ENCODE measurements at places on chromosomes 2 and 18.

DNA sequence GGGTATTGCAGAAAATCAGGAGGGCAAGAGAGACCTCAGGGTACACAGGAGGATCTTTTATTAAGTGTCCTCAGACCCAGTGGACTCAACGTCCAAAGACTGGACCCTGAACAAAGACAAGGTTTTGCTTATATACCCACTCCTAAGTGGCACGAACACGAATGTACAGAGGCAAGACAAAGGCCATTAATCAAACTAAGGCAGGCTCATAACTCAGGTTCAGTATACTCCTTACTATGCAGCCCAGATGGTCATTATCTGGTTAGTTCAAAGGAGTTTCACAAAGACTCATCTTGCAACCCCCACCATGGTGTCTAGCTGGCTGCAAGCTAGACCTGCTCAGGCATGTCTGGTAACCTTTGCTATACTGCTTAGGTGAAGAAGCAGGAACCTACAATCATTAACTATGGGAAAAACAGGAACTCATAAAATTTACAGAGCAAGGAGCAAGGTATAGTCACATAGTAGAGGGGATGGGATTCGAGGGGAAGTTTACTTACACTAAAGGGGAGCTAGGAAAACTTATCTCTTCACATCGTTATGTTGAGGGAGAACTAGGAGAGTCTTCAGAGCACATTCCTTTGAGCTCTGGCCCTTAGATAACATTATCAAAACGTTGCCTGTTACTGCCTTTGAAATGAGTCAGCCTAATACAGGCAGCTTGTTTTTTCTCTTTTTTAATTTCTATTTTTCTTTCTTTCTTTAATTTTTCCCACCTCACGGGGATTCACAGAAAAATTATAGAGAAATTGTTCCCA lies 33.9 kb downstream of the SLC4A3 start:
- DNase-seq, result no peak
- no peak overlapping the region for H3K27ac ChIP-seq
- H3K4me3 ChIP-seq, result no peak overlapping the region
- H3K4me1 ChIP-seq, result no peaks in the 10 kb centered on the region
- H3K36me3 ChIP-seq, result no peaks in the 10 kb centered on the region
- H3K27me3 ChIP-seq, result peaks cover 64% of the 10 kb centered on the region

- peaks cover 8% of the 10 kb centered on the region for H3K27me3 ChIP-seq
- DNase-seq, result no peak
- no peaks in the 10 kb centered on the region for H3K36me3 ChIP-seq
- no peak overlapping the region for H3K27ac ChIP-seq
- no peak overlapping the region for H3K4me3 ChIP-seq
Observed at GRCh38 chr18:11042247-11042646, 107.1 kb downstream of the PIEZO2 start.

- no peak for DNase-seq
- H3K4me1 ChIP-seq, result peaks cover 6% of the 10 kb centered on the region
- no peak overlapping the region for H3K27ac ChIP-seq
- no peak overlapping the region for H3K4me3 ChIP-seq
- peaks cover 3% of the 10 kb centered on the region for H3K36me3 ChIP-seq
- no peaks in the 10 kb centered on the region for H3K27me3 ChIP-seq
Observed at GRCh38 chr2:64826703-64827102, 162.5 kb upstream of the SLC1A4 start.

- no peak overlapping the region for H3K4me3 ChIP-seq
- H3K4me1 ChIP-seq, result no peaks in the 10 kb centered on the region
- no peaks in the 10 kb centered on the region for H3K27me3 ChIP-seq
- H3K27ac ChIP-seq, result no peak overlapping the region
- DNase-seq, result no peak
- no peaks in the 10 kb centered on the region for H3K36me3 ChIP-seq
Observed at GRCh38 chr2:1795261-1796231, 51.2 kb upstream of the PXDN start.

- no peak overlapping the region for H3K4me3 ChIP-seq
- no peaks in the 10 kb centered on the region for H3K27me3 ChIP-seq
- H3K27ac ChIP-seq, result no peak overlapping the region
- no peak for DNase-seq
Observed at GRCh38 chr2:62284980-62285379, 89.1 kb downstream of the B3GNT2 start.

GRCh38 chr2:30661173-30662107 lies 145.8 kb downstream of the CAPN13 start:
- H3K27ac ChIP-seq, result no peak overlapping the region
- H3K4me3 ChIP-seq, result no peak overlapping the region
- H3K27me3 ChIP-seq, result peaks cover 11% of the 10 kb centered on the region

GRCh38 chr2:99461828-99462483 lies 27.9 kb downstream of the REV1 start:
- no peak for DNase-seq
- no peak overlapping the region for H3K27ac ChIP-seq
- peaks cover 29% of the 10 kb centered on the region for H3K36me3 ChIP-seq
- H3K4me3 ChIP-seq, result no peak overlapping the region
- no peaks in the 10 kb centered on the region for H3K27me3 ChIP-seq
- peaks cover 4% of the 10 kb centered on the region for H3K4me1 ChIP-seq

GRCh38 chr2:178949584-178949983 lies 100.4 kb downstream of the CCDC141 start:
- H3K36me3 ChIP-seq, result no peaks in the 10 kb centered on the region
- no peak overlapping the region for H3K27ac ChIP-seq
- no peaks in the 10 kb centered on the region for H3K27me3 ChIP-seq
- no peak for DNase-seq
- H3K4me3 ChIP-seq, result no peak overlapping the region
- no peaks in the 10 kb centered on the region for H3K4me1 ChIP-seq

- no peak for DNase-seq
- no peaks in the 10 kb centered on the region for H3K4me1 ChIP-seq
- H3K27ac ChIP-seq, result no peak overlapping the region
Observed at GRCh38 chr2:47088371-47089082, 66.6 kb downstream of the STPG4 start.

DNA sequence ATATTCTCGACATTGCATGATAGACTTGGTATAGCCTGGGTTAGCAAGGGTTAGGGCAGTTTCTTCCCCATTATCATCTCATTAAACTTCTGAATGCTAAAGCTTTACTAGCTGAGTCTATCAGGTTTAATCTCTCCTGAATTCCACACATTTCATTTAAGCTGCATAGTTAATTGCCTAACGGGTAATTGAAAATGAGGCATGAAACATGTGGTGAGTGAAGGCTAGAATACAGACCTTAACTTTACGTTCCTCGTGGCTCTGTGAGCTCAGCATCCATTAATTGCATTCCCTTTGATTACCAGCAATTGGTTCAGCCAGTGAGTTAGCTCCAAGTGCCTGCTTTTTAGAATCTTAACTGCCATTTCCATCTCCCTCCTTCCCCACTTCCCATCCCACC lies 126.5 kb upstream of the MEX3C start:
- no peak for DNase-seq
- no peaks in the 10 kb centered on the region for H3K36me3 ChIP-seq
- H3K27ac ChIP-seq, result no peak overlapping the region
- H3K27me3 ChIP-seq, result peaks cover 8% of the 10 kb centered on the region

DNA sequence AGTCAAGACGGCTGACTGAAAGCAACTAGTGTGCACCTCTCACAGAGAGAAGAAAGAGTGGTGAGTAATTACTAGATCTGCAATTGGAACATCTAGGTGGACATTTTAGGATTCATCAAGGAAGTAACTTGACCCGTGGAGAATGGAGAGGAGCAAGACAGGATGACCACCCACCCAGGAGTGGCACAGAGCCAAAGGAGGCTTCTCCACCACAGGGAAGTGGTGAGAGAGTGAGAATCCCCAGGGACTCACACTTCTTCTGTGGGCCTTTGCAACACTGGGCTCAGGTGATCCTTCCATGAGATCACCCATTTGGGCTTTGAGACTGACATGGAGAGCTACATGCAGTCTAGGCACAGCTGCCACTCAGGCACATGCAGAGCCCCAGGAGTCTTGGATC lies 132.8 kb upstream of the GALNT5 start:
- peaks cover 22% of the 10 kb centered on the region for H3K27me3 ChIP-seq
- no peak overlapping the region for H3K4me3 ChIP-seq
- H3K4me1 ChIP-seq, result no peaks in the 10 kb centered on the region
- H3K27ac ChIP-seq, result no peak overlapping the region
- DNase-seq, result no peak
- no peaks in the 10 kb centered on the region for H3K36me3 ChIP-seq

- DNase-seq, result no peak
- no peaks in the 10 kb centered on the region for H3K36me3 ChIP-seq
Observed at GRCh38 chr2:60336442-60337141, 216.9 kb downstream of the BCL11A start.

GRCh38 chr2:20015482-20016083 lies 3.1 kb upstream of the MATN3 start:
- H3K4me1 ChIP-seq, result peaks cover 9% of the 10 kb centered on the region
- DNase-seq, result peak; percentile 9
- H3K4me3 ChIP-seq, result no peak overlapping the region
- peaks cover 21% of the 10 kb centered on the region for H3K27me3 ChIP-seq
- peak overlapping the region; percentile 51 for H3K27ac ChIP-seq
- H3K36me3 ChIP-seq, result no peaks in the 10 kb centered on the region

DNA sequence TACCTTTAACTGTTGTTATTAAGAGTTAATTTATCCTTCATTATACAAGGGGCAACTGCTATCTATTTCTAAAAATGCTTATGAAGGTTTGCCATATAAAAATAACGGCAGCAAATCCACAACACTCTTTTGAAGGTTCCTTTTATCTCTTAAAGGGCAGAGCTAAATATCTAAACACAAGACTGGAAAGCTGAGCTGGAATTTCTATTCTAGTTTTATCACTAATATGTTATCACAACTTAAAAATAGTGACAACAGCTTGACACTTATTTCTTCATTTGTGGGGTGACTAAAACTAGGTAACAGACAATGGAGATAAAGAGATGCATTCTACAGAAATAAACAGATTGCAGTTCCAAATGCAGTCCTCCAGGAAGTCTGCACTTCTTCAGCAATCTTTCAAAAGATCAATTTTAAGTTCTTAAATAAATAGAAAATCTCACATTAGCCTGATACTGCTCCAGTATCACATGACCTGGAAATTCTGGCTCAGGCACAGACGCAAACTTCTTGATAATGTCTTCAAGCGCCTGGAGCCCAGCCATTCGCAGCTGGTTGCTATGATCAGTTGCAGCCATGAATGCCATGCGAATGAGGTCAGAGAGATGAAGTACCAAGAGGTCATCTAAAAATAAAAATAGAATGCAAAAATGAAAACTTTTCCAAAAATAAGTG lies 54.0 kb upstream of the STRN start:
- peaks cover 84% of the 10 kb centered on the region for H3K36me3 ChIP-seq
- no peaks in the 10 kb centered on the region for H3K4me1 ChIP-seq
- H3K27ac ChIP-seq, result no peak overlapping the region
- no peak for DNase-seq

DNA sequence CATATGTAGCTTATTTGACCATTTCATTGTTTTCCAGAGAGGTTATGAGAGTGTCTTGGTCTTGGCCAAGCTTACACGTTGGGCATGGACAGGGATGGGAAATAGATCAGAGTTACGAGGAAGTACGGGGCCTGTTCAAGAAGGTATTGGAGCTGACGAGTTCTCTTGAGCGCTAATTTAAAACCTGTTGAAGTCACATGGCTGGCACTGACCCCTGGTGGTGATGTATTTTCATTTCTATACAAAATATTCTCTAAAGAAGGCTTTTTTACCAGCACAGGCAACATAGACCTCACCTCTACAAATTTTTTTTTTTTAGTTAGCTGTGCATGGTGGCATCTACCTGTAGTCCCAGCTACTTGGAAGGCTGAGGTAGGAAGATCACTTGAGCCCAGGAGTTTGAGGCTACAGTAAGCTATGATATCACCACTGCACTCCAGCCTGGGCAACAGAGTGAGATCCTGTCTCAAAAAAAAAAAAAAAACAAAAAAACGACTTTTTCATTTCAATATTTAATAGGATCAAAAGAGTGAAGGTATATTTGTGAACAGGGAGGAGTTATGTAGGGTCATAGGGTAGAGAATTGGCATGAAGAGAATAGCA lies 19.6 kb downstream of the UGP2 start:
- no peaks in the 10 kb centered on the region for H3K27me3 ChIP-seq
- no peak overlapping the region for H3K4me3 ChIP-seq
- H3K36me3 ChIP-seq, result peaks cover 48% of the 10 kb centered on the region
- peaks cover 29% of the 10 kb centered on the region for H3K4me1 ChIP-seq

GRCh38 chr2:178397002-178397605 lies 53.9 kb downstream of the PRKRA start:
- no peak overlapping the region for H3K27ac ChIP-seq
- no peaks in the 10 kb centered on the region for H3K27me3 ChIP-seq
- H3K4me1 ChIP-seq, result no peaks in the 10 kb centered on the region
- DNase-seq, result no peak
- H3K36me3 ChIP-seq, result no peaks in the 10 kb centered on the region

DNA sequence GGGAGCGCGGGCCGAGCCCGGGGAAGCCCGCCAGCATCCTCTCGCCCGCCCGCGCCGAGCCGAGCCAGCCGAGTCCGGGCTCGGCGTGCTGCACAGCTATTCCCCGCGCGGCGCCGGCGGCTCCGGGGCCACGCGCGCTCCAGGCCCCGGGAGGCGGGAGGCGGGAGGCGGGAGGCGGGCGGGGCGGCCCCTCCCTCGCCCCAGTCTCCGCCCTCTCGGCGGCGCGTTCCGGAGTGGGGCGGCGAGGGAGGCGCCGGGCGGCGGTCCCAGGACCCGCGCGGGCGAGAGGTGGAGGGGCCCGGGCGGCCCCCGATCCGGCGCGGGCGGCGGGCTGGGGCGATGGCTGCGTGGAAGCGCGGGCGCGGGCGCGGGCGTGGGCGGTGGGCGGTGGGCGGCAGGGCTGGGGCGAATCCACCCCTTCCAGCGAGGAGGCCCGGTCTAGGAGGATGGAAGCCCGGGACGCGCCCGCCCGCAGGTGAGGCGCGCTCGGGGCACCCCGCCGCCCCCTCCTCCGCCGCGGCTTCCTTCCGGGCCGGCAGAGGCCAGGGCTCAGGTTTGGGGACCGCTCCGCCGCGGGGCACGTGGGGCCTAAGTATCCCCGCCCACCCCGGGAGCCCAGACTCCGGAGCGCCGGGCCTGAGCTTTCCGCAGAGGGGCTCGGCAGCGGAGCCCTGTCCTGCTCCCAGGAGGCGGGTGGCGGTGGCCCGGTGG lies at the start of gene ADCY3:
Gene ADCY3, minus strand, starts transcription at position 140 of the 711 bp plus-strand sequence. CDS start 1,250 bp downstream, outside the sequence.
- H3K36me3 ChIP-seq, result peaks cover 8% of the 10 kb centered on the region
- H3K27me3 ChIP-seq, result no peaks in the 10 kb centered on the region
- peak; percentile 48 for DNase-seq
- H3K4me3 ChIP-seq, result peak within 1 kb of the TSS; percentile 82
- H3K4me1 ChIP-seq, result peaks cover 30% of the 10 kb centered on the region

- peak overlapping the region; percentile 72 for H3K4me3 ChIP-seq
- H3K36me3 ChIP-seq, result no peaks in the 10 kb centered on the region
- DNase-seq, result no peak
- no peaks in the 10 kb centered on the region for H3K27me3 ChIP-seq
- peak overlapping the region; percentile 39 for H3K27ac ChIP-seq
Observed at GRCh38 chr2:12127638-12128037, 381.2 kb downstream of the LPIN1 start.

GRCh38 chr2:203892207-203892606 lies 24.6 kb downstream of the CTLA4 start:
- H3K36me3 ChIP-seq, result peaks cover 3% of the 10 kb centered on the region
- no peak overlapping the region for H3K27ac ChIP-seq
- H3K4me3 ChIP-seq, result no peak overlapping the region
- H3K27me3 ChIP-seq, result no peaks in the 10 kb centered on the region
- no peak for DNase-seq

GRCh38 chr18:36408606-36409005 lies 111.1 kb downstream of the FHOD3 start:
- no peaks in the 10 kb centered on the region for H3K36me3 ChIP-seq
- H3K4me3 ChIP-seq, result no peak overlapping the region
- no peak for DNase-seq
- no peak overlapping the region for H3K27ac ChIP-seq

All from effector memory CD8-positive, alpha-beta T cell (primary cell).